Activated CD8-positive, alpha-beta memory T cell treated with anti-CD3 and anti-CD28 coated beads, Interleukin-2, amount 50 U/mL, for 48 hours (primary cell): ENCODE measurements at places on chromosomes 3 and 15.

DNA sequence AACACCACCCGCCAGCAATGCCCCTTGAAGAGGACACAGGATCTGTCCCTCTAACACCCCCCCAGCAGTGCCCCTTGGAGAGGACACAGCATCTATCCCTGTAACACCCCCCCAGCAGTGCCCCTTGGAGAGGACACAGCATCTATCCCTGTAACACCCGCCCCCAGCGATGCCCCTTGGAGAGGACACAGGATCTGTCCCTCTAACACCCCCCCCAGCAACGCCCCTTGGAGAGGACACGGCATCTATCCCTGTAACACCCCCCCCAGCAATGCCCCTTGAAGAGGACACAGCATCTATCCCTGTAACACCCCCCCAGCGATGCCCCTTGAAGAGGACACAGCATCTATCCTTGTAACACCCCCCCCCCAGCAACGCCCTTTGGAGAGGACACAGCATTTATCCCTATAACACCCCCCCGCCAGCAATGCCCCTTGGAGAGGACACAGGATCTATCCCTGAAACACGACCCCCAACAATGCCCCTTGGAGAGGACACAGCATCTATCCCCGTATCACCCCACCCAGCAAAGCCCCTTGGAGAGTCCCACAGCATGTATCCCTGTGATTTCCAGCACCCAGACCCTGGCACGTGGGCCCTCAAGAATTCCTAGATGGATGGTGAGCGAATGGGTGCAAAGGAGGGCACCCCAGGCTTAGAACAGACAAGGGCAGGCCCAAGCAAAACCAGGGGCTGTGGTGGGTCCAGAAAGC is 26.9 kb downstream of the TNK2 start:
- DNase-seq: no peak

DNA sequence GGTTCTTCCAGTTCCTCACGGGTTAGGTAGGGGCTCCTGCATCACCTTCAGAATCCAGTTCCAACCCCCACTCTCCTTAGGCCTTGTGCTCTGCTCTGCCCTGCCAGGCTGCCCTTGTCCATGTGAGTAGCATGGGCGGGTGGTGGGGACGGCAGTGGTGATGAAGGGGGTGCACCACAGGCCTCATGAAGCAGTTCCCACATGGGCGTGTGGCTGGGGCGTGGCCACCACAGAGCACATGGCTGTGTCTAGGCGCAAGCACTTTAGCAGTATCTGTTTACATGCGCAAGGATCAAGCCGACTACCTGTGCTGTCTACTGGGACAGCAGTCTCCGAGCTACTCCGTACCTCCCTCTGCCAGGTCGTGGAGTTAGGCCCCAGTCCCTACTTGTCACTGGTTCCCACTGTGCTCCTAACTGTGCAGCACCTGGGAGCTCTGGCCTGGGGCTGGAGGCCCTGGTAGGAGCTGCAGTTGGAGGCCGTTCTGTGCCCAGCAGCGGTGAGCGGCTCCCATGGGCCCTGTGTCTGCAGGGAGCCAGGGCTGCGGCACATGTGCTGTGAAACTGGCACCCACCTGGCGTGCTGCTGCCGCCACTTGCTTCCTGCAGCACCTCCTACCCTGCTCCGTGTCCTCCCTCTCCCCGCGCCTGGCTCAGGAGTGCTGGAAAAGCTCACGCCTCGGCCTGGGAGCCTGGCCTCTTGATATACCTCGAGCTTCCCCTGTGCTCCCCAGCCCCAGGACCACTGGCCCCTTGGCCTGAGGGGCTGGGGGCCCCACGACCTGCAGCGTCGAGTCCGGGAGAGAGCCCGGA is 53.5 kb downstream of the PLXNA1 start:
- DNase-seq: no peak

DNA sequence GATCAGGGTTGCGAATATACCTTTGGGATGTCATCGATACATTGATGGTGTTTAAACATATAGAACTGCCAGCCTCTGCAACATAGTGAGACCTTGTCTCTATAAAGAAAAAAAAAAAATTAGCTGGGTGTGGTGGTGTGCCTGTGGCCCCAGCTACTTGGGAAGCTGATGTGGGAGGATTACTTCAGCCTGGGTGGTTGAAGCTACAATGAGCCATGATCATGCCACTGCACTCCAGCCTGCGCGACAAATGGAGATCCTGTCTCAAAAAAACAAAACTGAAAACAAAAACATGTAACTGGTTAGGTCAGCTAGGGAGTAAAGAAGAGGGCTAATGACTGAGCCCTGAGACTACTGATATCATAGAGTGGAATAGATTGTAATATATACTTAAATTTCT is 30.7 kb upstream of the MGA start:
- no peak for DNase-seq

- no peak for DNase-seq
These were observed 133.2 kb downstream of the ALDH1A2 start for GRCh38 chr15:57932348-57932747.

GRCh38 chr3:23824699-23825444 is 19.1 kb downstream of the UBE2E1 start:
- no peak for DNase-seq

DNA sequence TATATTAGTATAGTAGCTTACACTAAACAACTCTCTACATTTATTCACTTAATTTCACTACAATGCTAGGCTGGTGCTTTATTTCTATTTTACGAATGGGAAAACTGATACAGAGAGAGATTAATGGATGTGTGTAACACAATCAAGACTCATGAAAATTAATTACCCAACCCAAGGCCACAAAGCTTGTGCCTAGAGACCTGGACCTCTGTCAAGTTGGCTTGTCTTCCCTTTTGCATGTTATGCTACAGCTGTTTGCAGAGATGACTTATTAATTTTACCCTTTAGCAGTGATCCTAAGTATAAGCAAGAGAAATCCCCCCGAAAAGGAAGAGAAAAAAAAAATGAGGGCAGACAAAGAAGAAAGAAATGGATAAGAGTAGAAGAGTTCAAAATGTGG is 162.5 kb downstream of the C3orf38 start:
- no peak for DNase-seq

GRCh38 chr3:14275962-14276909 is 97.6 kb downstream of the LSM3 start:
- DNase-seq: no peak

- no peak for DNase-seq
These were observed 93.7 kb downstream of the NFKBIZ start for GRCh38 chr3:101943029-101943428.

GRCh38 chr15:96354731-96355567 is 24.4 kb downstream of the NR2F2 start:
- no peak for DNase-seq

DNA sequence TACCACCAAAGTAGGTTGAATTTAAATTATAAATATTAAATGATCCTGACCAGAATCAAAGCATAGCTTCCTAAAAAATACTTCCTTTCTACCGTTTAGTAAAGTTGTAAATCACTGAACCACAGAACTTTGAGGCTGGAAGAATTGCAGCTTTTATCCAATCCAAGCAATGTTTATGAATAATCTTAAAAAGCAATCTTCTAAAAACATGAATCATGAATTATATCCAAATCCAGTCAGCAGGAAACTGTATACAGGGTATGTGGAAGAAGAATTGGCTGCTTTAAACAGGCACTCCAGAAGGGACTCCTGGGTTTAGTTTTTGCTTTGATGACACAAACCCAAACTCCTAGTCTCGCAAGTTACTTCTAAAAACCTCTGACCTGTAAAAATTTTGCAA is 30.2 kb downstream of the HEG1 start:
- no peak for DNase-seq

- DNase-seq: no peak
These were observed 235.4 kb downstream of the FMN1 start for GRCh38 chr15:32959077-32959476.

DNA sequence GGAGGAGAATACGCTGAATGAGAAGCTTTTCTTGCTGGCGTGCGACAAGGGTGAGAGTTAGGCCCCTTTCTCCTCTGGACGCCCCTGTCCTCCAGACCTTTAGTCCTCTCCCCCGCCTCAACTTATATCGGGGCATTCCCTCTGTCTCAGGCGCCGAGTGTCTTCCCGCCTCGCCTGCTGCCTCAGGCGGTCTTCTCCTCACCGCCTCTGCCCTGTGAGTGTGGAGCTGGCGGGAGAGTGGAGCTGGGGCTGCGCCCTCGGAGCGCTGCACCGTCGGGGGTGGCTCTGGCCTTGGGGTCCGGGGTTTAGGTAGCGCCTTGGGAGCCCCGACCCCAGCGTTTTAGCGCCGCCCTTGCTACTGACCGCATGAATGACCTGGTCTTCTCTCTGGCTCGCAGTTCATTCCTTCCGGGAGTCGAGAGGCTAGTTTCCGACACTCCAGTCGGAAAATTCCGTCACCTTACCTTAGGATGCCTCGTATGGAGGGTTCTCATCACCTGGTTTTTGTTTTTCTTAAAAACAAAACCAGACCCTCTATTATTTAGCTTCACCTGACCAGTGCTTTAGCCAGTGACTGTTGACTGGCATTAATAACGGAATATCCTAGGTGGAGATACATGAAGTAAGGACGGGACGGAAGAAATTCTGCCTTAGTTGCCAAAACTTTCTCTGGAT is 985 bp downstream of the TRPC1 start:
- peak; percentile 70 for DNase-seq

- no peak for DNase-seq
These were observed 2.5 kb upstream of the ISLR start for GRCh38 chr15:74170875-74171578.

GRCh38 chr15:84919106-84919667 is 34.7 kb downstream of the SLC28A1 start:
- no peak for DNase-seq

DNA sequence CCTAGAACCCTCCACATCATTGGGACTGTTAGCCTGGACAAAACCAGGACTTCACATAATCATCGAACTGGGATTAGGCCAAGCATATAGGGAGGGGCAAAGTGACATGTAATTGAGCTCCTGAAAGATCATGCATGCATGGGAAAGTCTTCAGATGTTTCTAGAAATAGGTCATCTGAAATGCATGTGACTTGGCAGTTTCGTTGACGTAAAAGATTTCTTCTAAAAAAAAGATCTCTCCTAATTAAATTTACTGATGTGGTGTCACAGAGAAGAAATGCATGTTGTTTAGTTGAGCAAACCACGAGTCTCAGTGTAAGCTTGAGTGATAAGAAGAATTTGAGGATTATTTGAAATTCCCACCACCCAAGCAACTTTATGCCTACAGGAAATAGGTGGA is 70.0 kb upstream of the LIMD1 start:
- DNase-seq: no peak

DNA sequence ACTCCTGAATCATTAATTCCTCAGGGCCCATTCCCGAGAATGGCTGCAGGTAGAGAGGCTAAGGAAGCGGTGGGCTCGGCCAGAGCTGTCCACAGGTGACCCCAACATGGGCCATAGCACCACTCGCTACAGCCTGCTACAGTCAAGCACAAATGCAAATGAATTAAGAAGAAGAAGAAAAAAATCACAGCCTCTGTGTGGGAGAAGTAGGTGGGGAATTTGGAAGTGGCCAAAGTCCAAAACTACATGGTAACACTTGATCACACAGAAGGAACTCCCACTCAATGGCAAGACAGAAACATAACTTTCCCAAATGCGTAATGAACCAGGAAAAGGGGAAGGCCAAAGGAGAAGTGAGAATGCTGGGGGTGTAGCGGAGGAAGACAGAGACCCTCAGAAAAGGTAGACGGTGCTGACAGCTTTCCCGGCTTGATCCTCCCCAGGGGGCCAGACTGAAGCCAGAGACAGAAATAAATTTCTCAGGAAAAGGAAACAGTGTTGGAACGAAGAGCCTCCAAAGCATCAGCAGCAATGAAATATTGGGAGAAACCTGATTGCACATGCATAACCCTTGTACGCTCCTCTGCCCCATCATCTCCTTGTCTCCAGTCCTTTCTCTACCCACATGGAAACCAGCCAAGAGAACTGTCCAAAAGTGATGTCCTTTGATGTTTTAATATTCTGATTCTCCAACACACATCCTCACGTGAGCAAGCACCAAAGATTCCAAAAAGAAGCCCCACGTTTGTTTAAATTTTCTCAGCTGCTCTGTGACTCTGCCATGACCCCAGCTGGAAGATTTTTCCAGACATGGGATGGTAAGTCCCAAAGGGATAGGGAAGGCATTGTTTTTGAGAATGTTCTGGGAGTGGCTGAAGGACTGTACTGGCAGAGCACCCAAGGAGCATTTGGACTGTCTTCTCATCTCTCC is 107.6 kb downstream of the OXNAD1 start:
- no peak for DNase-seq

DNA sequence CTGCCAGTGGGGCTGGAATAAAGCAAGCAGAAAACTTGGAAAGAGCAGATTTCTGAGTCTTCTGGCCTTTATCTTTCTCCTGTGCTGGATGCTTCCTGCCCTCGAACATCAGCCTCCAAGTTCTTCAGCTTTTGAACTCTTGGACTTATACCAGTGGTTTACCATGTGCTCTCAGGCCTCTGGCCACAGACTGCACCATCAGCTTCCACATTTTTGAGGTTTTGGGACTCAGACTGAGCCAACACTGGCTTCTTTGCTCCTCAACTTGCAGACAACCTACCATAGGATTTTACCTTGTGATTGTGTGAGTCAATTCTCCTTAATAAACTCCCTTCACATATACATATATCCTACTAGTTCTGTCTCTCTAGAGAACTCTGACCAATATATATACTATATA is 706.6 kb downstream of the NR2F2 start:
- no peak for DNase-seq
